ENCODE measurements at places on chromosomes 12 and 14. TPM values are rescaled to one million over a fixed set of nuclear protein-coding genes. Genes with fewer than 3 reads are reported as not detected.

Gene TAS2R42
- polyA plus RNA-seq, result not detected

Gene RBP5
- not detected for polyA plus RNA-seq

Gene SLC6A12
- not detected for polyA plus RNA-seq

Gene SIX4
- polyA plus RNA-seq, result 2.6 TPM

Gene SMOC1
- 27.2 TPM for polyA plus RNA-seq

Gene PIWIL1
- 0.04 TPM for polyA plus RNA-seq

Gene TC2N
- 7.4 TPM for polyA plus RNA-seq

- DNase-seq, result no peak
These were observed 49.4 kb downstream of the VWF start for GRCh38 chr12:6074979-6075585.

DNA sequence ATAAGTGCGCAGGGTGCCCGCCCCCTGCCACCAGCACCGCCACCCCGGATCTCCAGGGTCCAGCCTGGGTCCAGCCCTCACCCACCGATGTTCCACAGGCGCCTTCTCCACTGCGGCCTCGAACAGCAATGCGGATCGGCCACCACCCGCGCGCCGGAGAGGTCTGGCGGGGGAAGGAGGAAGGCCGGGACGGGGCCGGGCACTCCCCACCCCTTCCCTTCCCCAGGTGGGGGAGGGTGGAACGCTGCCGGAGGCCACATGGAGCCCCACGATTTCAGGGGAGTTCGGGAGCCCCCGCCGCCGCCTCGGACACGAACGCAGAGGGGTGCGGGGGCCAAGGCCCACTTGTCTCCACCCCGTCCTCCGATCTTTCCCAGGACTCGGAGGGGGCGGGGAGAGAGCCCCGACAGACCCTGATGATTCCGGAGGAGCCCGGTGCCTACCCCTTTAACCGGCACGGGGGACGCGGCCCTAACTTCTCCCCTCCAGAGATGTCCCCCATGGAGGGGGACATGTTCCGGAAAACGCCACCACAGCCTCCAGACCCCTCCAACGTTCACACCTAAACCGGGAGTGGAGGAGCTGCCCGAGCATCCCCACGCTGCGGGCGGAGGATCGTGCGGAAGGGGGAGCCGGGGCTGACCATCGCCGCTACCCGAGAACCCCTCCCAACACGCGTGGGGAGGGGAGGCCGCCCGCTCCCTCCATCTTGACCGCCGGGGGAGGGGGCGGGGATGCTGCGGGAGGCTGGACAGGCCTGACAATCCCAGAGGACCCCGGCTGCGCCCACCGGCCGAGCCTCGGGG is 1.1 kb downstream of the ATXN2 start:
- no peak for DNase-seq

DNA sequence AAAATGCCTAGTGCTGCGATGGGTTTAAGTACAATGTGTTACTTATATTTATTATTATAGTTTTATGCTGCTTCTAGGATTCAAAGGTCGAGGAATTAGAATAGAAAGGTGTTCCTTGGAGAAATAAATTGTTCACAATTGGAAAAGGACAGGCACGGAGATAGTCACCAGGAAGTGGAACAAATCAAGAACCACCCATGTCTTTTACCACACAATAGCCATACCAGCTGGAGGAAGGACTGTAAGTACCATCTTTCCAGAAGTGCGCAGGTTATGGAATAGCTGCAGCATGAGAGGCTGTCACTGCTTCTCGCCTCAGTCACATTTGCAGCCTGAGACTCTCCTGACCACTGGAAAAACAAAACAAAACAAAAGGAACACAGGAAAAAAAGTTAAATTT is 40.5 kb upstream of the MANSC4 start:
- no peak for DNase-seq

- DNase-seq, result no peak
These were observed 21.7 kb downstream of the ELK3 start for GRCh38 chr12:96215919-96216273.
